ENCODE measurements at places on chromosomes 7 and 10.

- no peak for DNase-seq
These were observed 151.7 kb downstream of the GRK5 start for GRCh38 chr10:119359025-119359424.

GRCh38 chr10:86063341-86063740 lies 303.3 kb downstream of the GRID1 start:
- DNase-seq, result no peak

- DNase-seq, result no peak
These were observed 29.5 kb downstream of the FRA10AC1 start for GRCh38 chr10:93672890-93673289.

DNA sequence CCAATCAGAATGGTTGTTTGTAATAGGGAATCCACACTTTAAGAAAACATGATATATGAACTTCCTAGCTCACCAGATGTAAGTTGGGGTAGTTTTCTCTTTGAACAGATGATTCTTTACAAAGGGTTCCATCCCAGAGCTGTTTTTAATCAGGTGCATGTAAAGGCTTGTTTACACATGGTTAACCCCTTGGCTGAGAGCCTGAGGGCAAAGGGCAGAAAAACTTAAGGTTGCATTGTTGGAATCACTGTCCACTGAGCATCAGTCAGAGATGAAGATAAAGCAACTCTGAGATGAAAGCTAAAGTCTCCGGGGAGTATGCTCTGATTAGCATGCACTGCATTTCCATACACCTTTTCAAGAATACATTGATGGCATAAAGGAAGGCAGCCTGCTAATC lies 518.2 kb downstream of the SORCS3 start:
- no peak for DNase-seq

DNA sequence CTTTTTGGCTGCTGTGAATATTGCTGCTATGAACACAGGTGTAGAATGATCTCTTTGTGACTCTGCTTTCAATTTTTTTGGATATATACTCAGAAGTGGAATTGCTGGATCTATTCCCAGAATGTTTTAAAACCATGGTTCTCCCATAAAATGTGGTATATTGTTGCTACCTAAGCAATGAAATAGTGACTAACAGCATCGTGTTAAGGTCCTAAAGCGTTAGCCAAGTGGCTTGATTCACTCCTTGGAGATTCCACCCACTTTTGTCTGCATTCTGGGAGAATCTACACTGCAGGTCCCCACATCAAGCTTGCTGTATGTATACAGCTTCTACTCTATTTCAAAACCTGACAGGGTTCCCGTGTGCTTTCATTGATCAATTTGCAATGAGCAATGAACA lies 105.6 kb downstream of the CDK6 start:
- no peak for DNase-seq

GRCh38 chr7:149194799-149195179 lies 557 bp upstream of the ZNF282 start:
- no peak for DNase-seq

DNA sequence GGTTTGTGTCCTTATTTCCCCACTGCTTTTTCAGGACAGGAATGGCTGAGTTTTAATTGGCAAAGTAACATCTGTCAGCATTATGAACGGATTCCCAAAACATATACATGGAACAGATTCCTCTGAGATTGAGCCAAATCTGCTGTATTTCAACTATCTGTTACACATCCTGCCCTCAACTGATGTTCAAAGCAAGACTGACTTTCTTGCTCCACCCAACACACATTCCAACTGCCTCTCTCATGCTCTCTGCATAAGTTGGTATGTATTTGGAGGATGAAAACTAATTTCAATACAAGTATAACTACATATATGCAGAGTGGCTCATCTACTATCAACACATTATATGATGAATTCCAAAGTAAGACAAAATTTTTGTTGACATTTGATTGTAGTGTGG lies 342.2 kb downstream of the GATA3 start:
- DNase-seq, result no peak

DNA sequence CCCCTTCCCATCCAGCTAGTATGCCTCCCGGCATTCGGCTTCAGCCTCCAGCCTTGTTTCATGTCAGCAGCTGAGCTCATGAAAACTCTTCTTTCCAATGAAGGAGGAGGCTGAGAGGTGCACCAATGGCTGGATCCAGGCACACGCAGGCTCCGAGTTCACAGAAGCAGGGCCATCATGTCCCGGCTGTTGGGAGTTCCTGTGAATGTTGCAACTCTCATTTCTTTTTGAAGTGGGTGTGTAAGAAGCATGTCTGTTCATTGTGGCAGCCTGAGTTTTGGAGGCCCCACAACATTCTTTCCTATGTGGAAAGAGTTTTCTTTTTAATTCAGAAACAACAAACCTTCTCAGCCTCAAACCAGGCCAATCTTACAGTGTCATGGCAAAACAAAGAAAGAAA lies 89.7 kb downstream of the PTPRE start:
- no peak for DNase-seq

GRCh38 chr10:75019370-75019769 lies 92.1 kb upstream of the SAMD8 start:
- DNase-seq, result no peak

DNA sequence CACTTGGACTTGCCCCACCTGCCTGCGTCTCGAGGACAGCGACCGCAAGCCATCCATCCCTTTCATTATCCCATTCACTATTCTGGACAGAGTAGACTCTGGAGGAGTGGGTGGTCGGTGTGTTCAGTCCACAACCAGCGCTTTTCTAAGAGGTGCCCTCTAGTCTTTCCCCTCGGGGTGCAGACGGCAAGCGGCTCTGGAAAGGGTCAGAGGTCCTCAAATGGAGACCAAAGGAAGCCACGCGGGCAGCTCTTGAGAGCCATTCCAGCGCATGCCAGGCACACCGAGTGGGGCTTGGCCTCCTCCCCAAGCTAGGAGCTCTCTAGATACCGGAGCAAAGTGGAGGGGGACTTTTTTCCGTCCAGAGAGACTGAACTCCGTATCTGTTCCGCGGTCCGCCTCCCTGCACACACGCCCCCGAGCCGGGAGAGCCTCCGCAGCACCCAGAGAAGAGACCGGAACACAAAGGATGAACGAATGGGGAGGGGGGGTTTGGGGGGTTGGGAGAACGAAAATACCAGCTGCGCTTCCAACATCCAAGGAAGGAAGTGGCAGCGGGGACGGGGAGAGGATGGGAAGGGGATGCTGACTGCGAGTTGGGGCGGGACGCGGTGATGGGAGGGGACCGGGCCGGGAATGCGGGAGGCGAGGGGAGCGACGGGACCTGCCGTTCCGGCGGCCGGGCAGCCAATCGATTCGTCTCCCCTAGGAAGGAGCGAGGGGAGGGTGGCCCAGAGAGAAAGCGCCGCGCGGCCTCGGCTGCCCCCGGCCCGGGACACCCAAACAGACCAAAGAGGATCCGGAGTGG lies 515 bp downstream of the GSDME start:
- DNase-seq, result peak; percentile 22

GRCh38 chr7:142498364-142498763 lies 240.5 kb upstream of the PRSS58 start:
- no peak for DNase-seq

DNA sequence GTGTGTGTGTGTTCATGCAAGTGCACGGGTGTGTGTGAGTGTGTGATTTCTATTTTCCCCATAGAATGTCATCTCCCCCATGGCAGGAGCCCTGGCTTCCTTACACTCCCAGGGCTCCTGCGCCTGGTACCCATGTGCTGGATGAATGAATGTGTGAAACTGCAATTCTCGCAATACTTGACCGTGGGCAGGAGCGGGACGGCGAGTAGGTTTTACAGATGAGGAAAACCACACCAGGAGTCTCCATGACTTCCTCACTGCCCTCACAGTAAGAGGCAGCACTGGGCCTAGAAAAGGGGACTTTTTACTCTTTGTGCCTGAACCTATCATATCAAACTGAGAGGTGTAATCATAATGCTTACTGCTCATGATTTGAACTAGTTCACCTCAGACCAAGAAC lies 167.6 kb upstream of the FRMD4A start:
- DNase-seq, result no peak

DNA sequence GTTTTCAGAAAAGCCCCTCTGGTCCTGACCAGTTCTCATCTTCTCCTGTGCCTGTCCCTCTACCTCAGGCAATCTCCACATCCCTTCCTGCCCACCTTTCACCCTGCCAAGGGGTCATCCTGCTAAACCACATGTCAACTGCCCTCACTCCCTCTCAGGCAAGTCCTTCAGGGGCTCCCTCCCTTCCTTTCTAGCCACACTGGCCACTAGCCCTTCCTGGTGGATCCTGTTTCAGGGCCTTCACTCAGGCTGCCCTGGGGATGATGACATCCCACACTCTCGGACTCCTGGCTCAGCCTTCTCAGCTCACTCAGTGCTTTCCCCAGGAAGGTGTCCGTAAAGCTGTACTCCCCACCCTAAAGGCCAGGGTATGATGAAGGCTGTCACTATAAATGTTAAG lies 13.4 kb downstream of the STEAP1B start:
- no peak for DNase-seq
